ENCODE measurements at places on chromosomes 11 and 22.
A peak's percentile ranks its signal among the peaks of the same experiment; 100 is the strongest.

DNA sequence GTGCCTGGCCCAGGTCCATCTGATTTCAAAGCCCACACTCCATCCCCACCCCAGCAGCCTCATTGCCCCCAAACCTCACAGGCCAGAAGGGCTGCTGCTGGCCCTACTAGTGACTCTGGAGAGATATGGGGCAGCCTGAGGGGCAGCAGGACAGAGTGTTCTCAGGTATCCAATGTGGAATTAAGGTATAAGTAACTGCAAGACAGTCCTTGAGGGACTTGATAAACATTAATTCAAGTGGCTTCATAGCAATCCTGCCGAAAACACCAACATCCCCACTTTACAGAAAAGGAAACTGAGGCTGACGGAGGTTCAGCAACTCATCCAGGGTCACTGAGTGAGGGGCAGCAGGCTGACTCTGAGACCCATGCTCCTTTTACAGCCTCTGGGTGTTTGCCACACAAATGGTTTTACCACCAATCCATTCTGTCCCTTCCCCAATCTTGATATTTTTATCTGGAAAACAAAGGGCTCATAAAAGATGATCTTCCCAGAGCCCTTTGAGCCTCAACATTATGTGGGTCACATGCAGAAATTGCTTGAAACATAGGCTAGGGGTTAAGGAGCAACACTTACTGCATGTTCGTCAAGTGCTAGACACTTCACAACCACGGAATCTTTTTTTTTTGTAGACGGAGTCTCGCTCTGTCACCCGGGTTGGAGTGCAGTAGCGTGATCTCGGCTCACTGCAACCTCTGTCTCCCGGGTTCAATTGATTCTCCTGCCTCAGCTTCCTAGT, 2.3 kb downstream of the NIPSNAP1 start:
- H3K36me3 ChIP-seq, result no peaks in the 10 kb centered on the region
- H3K27me3 ChIP-seq, result no peaks in the 10 kb centered on the region
- H3K27ac ChIP-seq, result no peak overlapping the region
- no peak overlapping the region for H3K4me3 ChIP-seq
- peaks cover 14% of the 10 kb centered on the region for H3K4me1 ChIP-seq
- no peak for DNase-seq

DNA sequence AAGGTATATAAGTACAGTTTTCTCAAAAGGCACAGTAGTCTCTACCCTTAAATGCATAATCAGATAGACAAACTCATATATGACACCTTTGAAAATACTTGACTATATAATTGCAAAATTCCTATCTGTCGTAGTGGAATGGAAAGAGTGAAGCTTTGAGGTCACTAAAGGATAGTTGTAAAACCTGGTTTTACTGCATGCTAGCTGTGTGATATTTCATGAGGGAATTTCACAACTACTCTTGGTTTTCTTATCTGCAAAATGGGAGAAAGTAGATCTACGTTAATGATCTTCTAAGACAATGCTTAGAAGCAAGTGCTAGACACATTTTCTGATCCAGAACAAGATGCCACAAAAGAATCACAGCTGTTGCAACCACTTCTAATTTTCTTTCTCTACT, 332.2 kb downstream of the AASDHPPT start:
- H3K4me3 ChIP-seq, result no peak overlapping the region
- no peaks in the 10 kb centered on the region for H3K36me3 ChIP-seq
- H3K27me3 ChIP-seq, result no peaks in the 10 kb centered on the region
- no peak for DNase-seq

DNA sequence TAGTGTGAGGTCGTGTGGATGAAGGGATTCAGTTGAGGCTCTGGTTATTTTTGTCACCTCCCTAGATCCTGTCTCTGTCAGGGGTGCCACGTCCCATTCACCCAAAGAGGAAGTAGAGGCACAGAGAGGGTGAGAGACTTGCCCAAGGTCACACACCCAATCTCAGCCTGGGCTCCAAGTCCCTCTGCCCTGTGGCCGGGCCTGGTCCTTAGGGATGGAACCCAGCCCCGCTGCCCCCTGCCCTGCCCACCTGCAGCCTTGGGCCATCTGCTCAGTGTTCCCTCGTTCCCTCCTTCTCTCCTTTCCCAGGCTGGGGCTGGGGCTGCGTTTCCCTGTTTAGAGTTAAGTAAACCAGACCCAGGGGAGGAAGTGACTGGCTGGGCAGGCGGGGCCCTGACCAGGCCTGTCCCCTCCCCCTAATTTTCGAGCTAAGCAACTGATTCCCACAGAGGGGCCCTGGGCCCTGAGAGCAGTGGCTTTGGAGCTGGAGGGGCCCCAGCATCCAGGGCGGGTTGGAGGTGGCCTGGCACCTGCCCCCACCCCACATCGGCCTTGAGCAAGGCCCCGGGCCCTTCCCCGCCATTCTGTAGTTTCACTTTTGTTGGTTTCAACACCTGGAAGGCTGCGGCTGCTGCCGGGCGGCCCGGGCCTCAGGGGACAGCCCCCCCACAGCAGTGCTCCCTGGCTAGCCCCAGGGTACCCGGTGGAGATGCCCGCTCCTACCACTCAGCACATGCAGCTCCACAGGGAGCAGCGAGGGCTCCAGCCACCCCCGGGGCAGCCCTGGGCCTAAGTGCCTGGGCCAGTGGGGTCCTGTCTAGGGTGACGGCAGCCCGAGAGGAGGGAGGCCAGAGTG, 1.5 kb downstream of the TCIRG1 start:
- no peaks in the 10 kb centered on the region for H3K27me3 ChIP-seq
- peaks cover 45% of the 10 kb centered on the region for H3K36me3 ChIP-seq
- H3K4me3 ChIP-seq, result peak overlapping the region; percentile 77
- H3K27ac ChIP-seq, result peak overlapping the region; percentile 96

GRCh38 chr11:13942378-13942777, 20.1 kb upstream of the SPON1 start:
- H3K27ac ChIP-seq, result no peak overlapping the region
- H3K4me1 ChIP-seq, result no peaks in the 10 kb centered on the region
- no peaks in the 10 kb centered on the region for H3K27me3 ChIP-seq
- no peak for DNase-seq
- no peak overlapping the region for H3K4me3 ChIP-seq

- no peak overlapping the region for H3K4me3 ChIP-seq
- no peaks in the 10 kb centered on the region for H3K4me1 ChIP-seq
- no peak for DNase-seq
- no peaks in the 10 kb centered on the region for H3K36me3 ChIP-seq
- no peak overlapping the region for H3K27ac ChIP-seq
Measured at GRCh38 chr11:87866951-87867350, 308.3 kb downstream of the RAB38 start.

Data from heart right ventricle (tissue), 16 donors.